T follicular helper cell (primary cell): ENCODE measurements at places on chromosomes 11 and 22.

GRCh38 chr11:38302564-38302963 lies 1704.5 kb upstream of the RAG2 start:
- no peak for DNase-seq

GRCh38 chr11:93525601-93526345 lies 17.4 kb downstream of the SMCO4 start:
- no peak for DNase-seq

GRCh38 chr22:50674130-50674500 lies 1.5 kb downstream of the SHANK3 start:
- DNase-seq = no peak

DNA sequence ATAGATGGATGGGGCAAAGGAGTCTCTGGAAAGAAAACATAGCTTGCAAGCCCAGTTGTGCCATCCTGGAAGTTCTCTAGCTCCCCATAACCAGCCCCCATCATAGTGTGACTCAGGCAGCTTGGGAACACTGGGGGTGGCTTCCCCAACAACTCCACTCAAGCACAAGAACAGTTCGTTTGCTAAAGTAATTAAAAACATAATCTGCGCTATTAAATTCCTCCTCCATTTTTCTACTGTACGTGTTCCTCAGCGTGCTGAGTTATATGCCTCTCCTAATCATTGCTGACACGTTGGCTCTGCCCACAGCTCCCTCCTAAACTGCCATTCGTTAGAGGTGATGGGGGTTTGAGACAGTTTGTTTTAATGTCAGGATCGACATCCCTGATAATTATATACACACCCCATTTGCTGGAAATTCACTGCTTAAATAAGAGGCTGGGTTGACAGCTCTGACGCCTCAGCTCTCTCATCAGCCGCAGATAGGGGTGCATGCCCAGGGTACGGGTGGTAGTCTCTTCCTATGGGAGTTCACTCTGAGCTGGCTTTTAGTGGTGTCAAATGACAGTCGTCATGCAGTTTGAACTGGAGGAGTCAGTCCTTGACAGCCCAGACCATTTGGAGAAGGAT lies 59.5 kb upstream of the SEZ6L start:
- DNase-seq = no peak

GRCh38 chr11:13318498-13319295 lies 41.1 kb downstream of the BMAL1 start:
- DNase-seq = no peak

DNA sequence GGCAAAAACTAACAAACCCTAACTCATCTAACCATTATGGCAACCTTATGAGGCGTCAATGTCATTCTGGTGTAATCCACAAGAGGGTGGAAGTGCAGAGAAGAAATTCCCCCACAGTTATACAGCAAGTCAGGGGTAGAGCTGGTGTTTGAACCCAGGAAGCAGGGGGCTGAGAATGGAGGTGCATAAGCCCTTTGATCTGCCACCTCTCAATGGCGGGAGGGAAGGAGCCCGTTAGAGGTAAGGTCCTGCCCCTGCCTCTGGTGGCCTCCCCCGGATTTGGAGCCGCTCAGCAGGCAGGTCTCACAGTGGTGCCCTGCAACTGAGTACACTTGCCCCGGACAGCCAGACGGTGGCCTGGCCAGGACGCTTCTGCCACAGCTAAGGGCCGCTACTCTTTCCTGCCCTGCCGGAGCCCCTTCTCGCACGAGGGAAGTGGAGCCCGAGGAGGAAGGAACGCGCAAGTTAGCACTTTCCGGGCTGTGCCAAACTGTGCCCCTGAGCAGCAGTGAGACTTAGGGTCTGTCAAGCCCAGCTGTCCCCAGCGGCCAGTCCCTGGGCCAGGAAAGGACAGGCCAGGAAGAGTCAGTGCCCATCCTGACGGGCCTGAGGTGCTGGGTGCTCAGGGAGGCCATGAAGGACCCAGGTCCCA lies 1.1 kb downstream of the FXYD2 start:
- DNase-seq = no peak

- no peak for DNase-seq
These were observed 54.5 kb downstream of the TRIM44 start for GRCh38 chr11:35717043-35717442.

DNA sequence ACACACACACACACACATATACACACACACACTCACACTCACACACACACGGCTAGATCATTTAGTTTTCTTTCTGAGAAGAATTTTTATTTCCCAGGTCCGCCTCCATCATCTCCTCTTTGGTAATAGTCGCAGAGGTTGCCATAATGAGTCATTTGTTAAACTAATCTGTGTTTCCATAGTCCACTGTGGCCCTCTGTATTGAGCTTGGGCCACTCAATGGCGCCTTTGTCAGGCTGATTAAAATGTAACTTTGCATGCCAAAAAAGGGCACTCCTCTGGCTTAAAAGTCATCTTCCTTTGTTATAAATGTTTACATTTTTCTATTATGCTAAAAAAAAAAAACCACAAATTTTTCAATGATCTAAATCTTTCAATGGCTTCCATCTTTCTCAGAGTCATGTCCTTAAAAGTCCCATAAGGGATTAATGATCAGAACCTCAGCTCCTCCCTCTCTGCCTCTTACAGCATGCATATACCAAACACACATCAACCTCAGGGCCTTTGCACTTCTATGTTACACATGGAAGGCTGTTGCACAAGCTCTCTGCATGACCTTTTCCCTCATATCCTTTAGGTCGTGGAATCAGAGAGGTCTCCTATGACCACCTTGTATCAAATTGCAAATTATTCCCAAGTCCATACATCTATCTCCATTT lies 35.3 kb downstream of the EHF start:
- no peak for DNase-seq

DNA sequence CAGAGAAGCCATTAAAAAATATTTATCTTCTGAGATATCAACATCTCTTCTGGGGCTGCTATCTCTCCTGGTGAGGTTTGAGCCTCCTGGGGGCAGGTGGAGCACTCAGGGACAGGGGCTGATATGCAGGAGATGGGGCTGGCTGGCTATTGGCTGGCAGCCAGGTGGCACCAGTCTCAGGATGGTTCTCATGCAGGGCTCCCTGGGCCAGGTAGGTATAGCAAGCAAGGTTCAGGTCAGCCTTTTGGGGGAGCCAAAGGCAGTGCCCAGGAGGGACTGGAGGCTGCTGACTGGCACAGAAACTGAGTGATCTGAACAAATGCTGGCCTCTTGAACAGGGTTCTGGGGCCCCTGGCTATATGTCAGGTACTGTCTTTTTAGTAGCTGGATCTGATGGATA lies 29.7 kb upstream of the EMSY start:
- no peak for DNase-seq

- no peak for DNase-seq
These were observed 54.6 kb downstream of the POLD3 start for GRCh38 chr11:74646954-74647353.

- peak; percentile 43 for DNase-seq
These were observed 869 bp upstream of the EIF4ENIF1 start for GRCh38 chr22:31490496-31490925.

- no peak for DNase-seq
These were observed 983.9 kb upstream of the CNTN5 start for GRCh38 chr11:98036810-98037209.

GRCh38 chr11:19660076-19660475 lies 52.6 kb upstream of the NAV2 start:
- DNase-seq = no peak

DNA sequence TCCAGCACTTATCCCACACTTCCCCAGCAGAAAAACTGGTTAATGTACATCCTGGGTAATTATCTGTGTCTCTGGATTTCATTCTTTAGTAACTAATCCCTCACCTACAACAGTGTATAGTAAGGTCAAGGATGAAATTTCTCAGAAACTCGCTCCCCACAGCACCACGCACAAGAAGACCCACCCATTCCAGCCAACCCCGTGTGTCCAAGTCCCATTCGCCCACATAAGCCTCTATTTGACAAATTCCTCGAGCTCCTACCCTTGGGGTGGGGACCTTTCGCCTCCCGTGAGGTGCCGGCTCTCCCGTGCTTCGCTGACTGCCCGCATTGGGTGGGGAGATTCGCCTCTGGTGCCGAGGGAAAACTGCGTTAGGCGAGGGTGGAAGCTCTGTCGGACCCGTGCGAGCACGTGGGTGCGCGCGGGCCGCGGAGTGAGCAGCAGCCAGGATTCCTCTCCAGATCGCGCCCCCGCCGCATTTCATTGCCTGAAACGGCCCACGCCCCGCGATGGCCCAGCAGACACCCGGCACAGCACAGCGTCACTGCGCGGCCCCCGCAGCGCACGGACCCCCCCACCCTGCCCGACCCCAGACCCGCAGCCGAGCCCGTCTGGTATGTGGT lies 866 bp downstream of the EXPH5 start:
- DNase-seq = peak; percentile 3

DNA sequence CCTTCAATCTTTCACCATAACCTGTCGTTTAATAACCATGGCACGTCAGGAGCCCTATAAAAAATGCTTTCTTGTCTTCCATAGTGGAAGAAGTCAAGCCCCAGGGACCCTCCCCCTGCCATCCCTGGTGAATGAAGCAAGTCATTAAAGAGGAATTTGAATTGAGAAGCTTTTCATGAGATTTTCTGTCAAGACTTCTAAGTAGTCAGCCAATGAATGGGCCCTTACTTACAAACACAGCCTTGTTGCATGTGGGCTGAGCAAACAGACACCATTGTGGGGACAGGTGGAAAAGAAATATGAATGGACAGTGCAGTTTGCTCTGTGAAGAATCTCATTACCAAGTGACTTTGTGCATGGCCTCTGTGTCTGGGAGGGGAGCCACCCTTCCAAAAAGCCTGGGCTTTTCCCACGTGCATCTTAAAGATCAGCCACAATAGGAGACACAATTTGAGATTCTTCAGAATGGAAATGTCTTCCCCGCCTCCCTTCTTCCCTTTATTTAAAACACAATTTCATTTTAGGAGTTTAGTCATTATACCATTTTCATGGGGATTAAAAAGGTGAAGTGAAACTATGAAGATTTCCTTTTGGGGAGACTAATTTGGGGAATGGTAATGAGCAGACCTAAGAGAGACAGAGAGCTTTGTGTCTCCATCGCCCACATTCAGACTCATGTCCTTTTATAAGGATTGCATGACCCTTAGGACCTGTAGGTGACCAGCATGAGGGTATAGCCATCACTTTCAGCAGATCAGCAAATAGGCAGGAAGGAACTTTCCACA lies 152.0 kb downstream of the LRRC4C start:
- no peak for DNase-seq

DNA sequence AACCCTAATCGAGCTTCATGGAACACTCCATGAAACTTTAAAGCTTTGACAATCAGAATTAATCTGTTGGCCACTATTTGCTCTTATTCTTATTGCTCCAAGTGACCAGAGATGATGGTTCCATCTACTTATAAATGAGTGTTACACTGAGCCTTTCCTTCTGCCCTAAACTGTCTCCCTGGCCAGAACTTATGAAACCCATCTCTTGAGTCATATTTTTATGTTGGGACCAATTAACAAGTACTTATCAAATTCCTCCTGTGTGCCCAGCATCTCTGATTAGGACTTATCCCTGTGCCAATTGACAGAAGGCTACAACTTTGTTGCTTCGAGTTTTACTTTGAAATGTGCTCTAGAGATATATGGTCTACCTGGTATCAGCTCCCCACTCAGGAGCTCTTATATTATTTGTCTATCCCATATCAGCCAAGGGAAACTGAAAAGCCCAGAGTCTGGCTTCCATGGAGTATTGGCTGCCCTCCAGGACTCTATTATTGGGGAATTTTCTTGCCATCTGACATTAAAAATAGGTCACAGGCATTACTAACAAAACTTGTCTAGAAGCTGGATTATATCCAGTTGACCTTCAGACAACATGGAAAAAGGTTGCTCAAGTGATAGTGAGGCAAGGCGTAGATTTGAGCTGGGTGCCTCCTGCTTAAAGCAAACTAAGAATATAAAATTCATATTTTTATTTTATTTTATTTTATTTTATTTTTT lies 8.8 kb downstream of the KREMEN1 start:
- no peak for DNase-seq

GRCh38 chr11:120173019-120173705 lies 35.2 kb upstream of the TRIM29 start:
- no peak for DNase-seq

DNA sequence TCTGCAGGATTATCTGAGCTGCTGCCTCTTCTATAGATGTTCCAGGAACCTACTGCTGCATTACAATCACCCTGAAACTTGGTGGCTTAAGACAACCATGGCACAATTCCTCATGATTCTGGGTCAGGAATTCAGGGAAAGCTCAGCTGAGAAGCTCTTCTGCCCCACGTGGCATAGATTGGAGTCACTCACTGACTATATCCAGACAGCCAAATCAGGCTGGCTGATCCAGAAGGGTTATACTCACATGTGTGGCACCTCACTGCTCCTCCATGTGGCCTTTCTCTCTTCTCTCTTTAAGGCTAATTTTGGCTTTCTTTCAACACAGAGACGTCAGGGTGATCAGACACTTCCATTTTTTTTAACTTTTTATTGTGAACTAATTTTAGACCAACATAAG lies 125.5 kb downstream of the BBOX1 start:
- no peak for DNase-seq

DNA sequence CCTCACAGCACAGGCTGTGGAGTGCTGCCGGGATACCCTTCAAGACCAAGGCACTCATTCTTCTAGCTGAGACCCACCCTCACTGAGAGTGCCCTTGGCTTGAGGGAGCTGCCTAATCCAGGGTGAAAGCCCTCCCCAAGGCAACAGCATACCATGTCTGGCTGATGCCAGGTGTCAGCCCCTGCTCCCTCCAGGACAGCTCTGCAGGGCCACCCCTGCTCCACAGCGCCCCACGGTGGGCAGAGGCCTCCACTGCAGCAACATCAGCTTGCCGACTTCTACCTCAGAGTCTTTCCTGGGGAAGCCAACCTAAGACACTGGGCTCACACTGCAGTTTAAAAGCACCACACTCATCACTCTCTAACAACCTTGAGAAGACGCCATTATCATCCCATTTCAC lies 29.0 kb downstream of the TTLL1 start:
- peak; percentile 3 for DNase-seq

GRCh38 chr11:86926975-86927374 lies 28.2 kb downstream of the FZD4 start:
- no peak for DNase-seq

DNA sequence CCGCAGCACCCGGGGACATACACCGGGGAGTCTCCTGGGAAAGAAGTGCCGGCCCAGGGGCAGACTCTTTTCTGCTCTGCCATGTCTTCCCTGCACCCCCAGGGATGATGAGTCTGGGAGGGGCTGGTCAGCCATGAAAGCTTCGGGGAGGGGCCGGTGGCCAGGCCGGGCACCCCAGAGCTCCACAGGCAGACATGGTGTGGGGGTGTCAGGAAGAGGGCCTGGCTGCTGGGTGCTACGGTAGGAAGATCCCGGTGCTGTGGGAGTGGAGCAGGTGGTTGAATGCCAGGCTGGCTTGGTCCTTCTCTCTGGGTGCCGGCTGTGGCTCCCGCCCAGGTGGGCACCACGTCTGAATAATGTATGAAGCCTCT lies 17.4 kb downstream of the LSP1 start:
- DNase-seq = no peak
